ENCODE measurements at places on chromosomes 13 and 19.

DNA sequence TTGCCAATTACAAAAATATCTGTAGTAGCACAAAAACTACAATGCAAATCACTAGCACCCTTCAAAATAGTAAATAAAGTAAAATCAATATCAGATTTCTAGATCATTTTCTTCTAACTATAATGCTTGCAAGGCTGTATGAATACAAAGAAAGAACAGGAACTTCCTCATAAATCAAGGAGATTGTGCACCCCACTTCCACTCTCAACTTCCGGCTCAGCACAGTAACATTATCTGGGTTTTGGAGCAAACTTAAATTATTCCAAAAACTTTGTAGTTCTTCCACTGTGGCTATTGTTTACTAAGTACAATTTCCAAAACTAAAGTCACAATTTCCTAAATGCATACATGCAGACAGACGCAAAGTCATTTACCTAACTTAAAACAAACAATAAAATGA is 778.3 kb upstream of the SLC10A2 start:
- DNase-seq, result no peak

- DNase-seq, result no peak
Observed at GRCh38 chr13:94607939-94608338, 6.3 kb downstream of the GPR180 start.

DNA sequence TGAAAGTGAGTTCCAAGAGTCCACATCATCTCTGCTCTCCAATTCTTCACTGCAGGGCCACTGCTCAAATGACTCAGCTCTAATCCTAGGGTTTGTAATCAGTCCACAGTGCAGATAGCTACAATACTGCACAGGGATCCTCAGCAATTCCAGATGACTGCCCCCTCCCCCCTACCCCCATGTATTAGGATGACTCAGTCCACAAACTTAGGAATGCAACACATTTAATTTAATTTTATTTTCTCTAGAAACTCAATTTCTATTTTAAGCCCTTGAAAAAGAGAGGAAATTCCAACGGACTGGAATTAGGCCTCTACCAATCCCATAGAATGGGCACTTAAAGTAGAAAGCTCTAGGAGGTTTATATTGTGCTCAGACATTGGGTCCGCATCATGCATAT is 173.8 kb upstream of the SOX21 start:
- no peak for DNase-seq

DNA sequence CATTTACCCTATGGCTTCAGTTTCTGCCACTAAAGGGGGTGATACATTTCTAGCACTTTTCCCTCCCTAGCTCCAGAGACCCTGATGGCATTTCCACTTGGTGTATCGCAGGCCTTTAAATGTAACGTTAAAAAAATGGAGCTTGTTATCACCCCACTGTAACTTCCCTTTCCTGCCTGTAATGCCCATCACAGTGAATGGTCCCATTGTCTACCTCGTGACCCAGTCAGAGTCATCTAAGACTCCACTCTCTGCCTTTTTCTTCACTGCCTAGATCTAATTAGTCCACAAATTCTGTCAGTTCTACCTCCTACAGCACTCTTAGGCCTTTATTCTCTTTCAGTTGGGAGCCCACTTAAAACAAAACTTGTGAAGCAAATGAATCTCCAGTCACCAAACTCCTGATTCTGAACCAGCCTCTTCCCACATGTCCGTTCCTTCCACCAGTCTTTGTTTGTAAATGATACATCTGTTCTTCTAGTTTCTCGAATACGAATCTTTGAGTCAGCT is 64.8 kb downstream of the NHLRC3 start:
- DNase-seq, result no peak

DNA sequence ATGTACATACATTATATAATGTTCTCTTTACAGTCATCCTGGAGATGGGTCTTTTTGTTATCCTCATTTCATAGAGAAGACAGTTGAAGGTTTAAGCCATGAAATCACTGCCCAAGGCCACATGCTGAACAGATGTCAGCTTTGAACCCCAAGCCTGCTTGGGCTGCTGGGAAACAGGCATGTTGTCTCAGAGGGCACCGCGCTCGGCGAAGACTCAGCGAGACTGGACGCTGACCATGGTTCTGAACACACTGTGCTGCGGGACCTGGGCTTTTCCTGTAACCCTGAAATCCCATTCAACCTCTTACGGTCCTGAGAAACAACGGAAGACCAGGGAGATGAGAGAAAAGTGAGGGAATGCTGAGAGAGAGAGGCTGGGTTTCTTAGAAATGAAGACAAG is 27.3 kb downstream of the LRFN3 start:
- DNase-seq, result no peak

DNA sequence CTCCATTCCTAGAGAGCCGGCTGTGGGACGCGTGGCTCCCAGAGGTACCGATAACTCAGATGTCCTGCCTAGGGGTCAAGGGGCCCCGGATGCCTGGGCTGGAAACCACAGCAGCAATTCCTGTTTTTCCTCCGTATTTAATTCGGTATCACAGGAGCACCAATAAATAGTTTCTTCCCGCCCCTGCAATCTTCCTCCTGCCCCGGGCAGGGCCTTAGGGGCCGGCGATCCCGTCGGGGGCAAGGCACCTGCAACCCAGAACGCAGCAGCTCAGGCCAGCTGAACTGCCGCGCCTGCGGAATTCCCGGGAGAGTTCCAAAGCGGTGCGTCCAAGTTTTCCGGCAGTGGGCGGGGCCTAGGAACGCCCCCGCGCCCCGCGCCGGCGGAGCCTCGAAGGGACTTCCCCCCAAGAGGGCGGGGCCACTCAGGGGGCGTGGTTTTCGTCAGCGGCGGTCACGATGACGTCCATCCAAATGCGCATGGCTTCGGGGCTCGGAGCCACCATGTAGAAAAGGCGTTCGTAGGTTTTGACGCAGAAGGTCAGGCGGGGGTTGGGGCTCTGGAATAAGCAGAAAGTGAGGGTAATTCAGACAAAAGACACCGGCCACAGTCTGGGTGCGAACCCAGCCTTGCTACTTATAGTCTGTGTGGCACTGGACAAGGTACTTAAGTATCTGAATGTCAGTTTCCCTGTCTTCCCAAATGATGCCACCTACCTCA is 9.7 kb upstream of the LYPD3 start:
- DNase-seq, result peak; percentile 97

- no peak for DNase-seq
Observed at GRCh38 chr13:114315074-114315785, 927 bp downstream of the CHAMP1 start.

DNA sequence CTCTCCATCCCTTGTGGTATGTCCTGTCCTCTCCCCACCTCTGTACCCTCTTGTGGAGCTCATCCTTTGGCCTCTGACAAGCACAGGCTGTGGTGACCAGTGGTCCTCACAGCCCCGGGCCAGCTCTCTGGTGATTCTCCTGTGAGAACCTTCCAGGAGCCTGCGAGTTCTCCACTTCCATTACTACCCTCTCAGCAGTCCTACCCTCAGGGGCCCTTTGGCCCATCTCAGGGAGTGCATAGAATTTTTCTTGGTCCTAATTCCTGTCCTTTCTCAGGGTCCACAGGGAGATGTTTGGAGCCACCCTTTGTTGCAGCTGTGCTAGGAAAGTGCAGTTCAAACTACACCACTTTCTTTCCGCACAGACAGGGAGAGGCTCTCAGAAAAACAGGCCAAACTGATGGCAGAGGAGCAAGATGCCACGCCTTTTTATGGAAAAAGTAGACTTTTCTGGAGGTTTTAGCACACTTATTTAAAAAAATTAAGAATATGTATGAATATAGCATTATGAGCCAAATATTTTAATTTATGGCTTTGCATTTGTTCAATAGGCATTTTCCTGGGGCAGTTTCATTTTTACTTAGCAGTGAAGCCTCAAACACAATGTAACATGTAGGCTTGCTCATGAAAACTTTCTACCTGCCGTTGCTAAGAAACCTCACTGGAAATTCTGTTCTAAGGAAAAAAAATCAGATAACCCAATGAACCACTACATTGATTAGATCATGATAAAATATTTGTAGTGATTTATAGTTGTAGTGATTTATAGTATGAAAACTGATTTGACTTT is 92.0 kb downstream of the GPR12 start:
- no peak for DNase-seq

GRCh38 chr19:43570174-43570791 is 5.0 kb downstream of the XRCC1 start:
- no peak for DNase-seq

GRCh38 chr19:30696514-30696913 is 324.3 kb downstream of the ZNF536 start:
- DNase-seq, result no peak

GRCh38 chr19:5992756-5993155 is 14.8 kb upstream of the RANBP3 start:
- no peak for DNase-seq

GRCh38 chr19:47146920-47147319 is 16.3 kb downstream of the SAE1 start:
- no peak for DNase-seq

DNA sequence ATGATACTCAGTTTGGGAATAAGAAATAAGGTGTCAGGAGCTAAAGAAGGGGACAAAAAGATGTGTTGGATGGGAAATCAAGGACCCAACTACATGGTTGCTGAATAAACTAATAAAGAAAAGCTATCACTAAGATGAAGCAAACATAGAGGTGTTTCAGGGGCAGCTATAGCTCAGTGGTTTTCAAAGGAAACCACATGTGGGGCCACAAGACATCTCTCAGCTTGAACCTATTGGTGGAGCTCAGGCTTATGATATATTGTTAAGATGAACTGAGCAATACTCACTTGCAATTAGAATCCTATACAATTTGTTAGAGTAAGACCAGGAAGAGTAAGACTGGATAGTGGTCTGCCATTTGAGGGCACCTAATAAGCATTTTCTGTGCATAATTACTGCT is 45.1 kb upstream of the SPRY2 start:
- no peak for DNase-seq

DNA sequence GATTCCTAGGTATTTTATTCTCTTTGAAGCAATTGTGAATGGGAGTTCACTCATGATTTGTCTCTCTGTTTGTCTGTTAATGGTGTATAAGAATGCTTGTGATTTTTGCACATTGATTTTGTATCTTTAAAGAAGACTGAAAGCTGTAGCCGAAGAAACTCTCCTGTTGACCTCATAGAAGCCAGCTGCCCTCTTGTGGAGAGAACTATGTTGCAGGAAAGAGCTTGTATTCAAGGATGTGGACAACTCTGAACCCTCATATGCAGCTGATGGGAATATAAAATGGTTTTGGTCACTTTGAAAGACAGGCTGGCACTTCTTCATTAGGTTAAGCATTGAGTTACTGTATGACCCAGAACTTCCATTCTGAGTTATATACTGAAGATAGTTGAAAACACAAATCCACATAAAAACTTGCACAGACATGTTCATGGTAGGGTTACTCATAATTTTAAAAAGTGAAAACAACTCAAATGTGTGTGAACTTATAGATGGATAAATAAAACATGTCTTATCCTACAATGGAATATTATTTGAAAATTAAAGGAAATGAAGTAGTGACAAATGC is 65.8 kb upstream of the SLITRK6 start:
- DNase-seq, result no peak

GRCh38 chr13:98710521-98710920 is 42.0 kb downstream of the SLC15A1 start:
- DNase-seq, result no peak

DNA sequence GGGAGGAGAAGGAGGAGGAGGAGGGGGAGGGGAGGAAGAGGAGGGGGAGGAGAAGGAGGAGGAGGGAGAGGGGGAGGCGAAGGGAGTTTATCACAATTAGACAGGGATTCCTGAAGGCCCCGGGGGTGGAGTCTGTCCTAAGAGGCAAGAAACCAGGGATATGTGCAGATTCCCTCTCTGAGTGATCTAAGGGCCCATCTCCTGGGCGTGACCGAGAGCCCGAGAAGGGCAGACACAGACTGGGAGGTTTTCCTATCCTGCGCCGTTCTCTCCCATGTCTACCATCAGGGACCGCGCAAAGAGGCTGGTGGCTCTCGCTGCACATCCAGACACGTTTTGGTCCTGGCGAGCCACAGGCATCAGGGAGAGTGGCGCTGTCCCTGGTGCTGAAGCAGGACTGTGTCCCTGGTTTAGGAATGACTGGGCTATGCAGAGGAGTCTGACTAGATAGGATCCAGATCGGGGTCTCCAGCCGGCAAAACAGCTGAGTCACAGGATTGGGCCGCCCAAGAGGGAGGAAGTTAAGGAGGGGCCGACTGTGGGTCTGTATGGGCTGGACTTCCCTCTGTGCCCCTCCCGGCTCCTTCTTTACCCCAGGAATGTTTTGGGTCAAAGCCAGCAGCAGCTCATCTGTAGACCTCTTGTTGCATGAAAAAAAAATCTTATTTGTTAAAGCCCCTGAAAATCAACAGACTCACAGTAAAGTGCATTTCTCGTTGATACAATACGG is 17.9 kb upstream of the ZNF175 start:
- DNase-seq, result peak; percentile 83

DNA sequence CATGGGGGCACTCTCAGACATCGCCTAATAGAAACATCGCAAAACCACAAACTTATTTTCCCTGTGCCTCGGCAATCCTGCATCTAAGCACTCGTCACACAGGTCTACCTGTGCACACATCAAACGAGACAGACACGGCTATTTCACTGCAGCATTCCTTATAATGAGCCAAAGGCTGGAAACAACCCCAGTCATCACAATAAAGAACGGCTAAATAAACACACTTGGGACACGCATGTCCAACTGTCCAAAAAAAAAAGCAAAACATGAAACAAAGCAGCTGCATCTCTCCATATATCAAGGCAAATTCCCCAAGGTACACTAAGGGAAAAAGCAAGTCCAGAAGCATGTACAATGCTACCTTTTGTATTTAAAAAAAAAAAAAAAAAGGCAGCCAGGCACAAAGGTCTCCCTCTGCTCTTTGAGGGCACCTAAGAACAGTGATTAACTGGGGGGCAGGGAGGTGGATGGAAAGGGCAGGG is 27.2 kb upstream of the CCNP start:
- DNase-seq, result no peak

DNA sequence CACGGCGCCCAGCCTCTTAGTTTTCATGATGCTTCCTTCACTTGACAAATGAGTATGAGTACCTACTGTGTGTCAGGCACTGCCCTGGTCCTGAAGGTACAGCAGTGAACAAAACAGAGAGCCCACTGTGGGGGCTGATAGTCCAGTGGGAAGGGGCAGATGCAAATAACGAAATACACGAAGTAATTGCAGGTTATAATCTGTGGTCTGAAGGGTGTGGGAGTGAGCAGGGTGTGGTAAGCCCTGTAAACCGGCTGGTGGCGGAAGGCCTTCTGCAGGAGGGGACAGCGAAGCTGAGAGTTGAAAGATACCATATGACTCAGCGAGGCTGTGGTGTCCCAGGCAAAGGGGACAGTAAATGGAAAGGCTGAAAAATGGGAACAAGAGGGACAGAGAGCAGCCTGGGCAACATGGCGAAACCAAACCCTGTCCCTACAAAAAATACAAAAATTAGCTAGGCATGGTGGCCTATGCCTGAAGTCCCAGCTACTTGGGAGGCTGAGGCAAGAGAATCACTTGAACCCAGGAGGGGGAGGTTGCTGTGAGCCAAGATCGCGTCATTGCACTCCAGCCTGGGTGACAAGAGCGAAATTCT is 60.5 kb downstream of the MAP4K1 start:
- no peak for DNase-seq

DNA sequence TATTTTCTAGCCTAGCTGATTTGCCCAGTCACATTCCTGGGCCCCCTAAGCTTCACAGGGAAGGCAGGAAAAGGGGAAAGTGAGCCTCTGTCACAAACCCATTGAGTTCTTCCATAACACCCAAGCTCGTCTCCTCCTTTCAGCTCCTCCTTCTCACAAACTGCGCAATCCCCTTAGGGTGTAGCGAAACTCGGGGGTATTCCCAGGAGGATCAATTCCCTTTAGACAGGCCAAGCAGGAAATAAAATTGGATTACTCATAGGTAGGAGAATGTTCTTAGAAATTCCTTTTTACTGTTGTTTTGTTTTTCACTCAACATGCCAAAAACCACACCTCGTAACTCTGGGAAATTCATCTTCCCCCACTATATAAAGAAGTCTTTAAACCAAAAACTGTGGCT is 139.3 kb downstream of the IRS2 start:
- DNase-seq, result no peak

GRCh38 chr13:80931118-80931517 is 590.2 kb upstream of the SPRY2 start:
- no peak for DNase-seq
